Endothelial cell of umbilical vein (primary cell): ENCODE measurements at places on chromosomes 16 and 17. TPM values are rescaled to one million over a fixed set of nuclear protein-coding genes. Genes with fewer than 3 reads are reported as not detected.

CHRNE gene
- 0.76 and 0.84 TPM in 2 replicates for total RNA-seq

ADAM11 gene
- total RNA-seq = 0.51 and 0.71 TPM in 2 replicates

KSR1 gene
- total RNA-seq = 55.6 and 80.2 TPM in 2 replicates

ANKRD40CL gene
- not detected in 2 replicates for total RNA-seq

CD300A gene
- not detected in 2 replicates for total RNA-seq

TMEM235 gene
- total RNA-seq = 0.38 TPM in 1 of 2 replicates, not detected in the other

CCDC92B gene
- not detected in 2 replicates for total RNA-seq
